ENCODE measurements at places on chromosomes 5 and 9.

- DNase-seq, result no peak
Observed at GRCh38 chr5:65873181-65873750, 53.1 kb upstream of the ERBIN start.

DNA sequence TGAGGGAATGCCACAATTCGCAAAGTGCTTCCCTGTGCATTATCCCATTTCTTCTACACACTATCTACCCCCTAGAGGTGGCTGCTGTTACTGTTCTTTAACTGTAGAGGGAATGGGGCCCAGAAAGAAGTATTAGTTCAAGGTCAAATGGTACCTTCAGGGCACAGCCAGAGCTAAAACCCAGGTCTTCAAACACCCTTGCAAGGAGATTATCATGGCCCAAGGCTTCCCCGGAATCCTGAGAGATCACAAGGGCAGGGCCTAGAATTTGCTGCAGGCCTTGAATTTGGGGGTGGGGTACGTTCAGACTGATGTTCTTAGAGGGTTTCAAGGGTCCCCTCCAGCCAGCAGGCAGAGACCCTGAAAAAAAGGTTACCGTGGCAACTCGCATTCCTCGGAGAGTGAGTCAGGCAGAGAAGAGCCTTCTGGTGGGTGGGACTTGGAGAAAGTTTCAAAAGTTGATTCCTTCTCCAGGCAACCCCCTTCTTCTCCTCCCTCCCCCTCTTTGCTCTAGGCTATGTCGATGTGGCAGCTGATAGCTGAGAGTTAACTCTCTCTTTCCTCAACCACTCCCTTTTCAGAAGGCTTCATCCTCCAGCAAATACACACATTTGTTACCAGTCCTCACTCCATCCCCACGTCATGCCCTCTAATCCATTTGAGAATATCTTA is 1.9 kb downstream of the SPARC start:
- DNase-seq, result no peak

DNA sequence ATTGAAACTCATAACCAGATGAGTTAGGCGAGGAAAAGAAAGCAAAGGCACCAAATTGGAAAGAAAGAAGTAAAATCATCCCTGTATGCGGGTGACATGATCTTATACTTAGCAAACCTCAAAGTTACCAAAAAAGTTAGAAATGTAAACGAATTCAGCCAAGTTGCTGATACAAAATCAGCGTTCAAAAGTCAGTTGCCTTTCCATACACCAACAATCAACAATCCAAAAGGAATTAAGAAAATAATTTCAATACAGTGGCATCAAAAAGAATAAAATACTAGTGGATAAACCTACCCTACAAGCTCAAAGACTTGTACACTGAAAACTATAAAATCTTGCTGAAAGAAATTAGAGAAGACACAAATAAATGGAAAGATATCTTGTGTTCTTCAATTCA is 14.5 kb downstream of the OBP2B start:
- no peak for DNase-seq

GRCh38 chr9:35972093-35972492 is 14.1 kb upstream of the OR2S2 start:
- no peak for DNase-seq

- DNase-seq, result no peak
Observed at GRCh38 chr5:141709699-141710267, 27.8 kb upstream of the ARAP3 start.

GRCh38 chr5:130278136-130278535 is 373.9 kb downstream of the CHSY3 start:
- DNase-seq, result no peak

DNA sequence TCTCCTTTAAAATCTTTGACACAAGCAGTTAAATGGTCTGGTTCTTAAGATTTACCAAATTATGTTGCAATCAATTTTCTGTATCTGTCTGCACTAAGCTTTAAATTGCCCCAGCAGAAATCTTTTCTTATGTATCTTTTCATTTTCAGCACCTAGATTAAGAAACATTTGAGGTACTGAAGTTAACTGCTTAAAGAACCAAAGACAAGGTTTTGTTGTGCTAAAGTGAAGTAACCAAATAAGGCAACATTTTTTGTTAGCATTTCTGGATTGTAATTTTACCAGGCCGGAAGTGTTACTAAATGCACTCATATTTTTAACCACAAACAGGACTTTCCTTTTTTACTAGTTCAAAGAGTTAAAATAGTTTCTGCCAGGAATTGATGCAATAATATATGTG is 24.1 kb upstream of the MTAP start:
- DNase-seq, result peak; percentile 71

GRCh38 chr5:103305809-103306208 is 47.2 kb downstream of the MACIR start:
- DNase-seq, result no peak

- no peak for DNase-seq
Observed at GRCh38 chr5:134133188-134133994, 18.9 kb downstream of the TCF7 start.

- DNase-seq, result no peak
Observed at GRCh38 chr9:80937645-80938044, 751.7 kb downstream of the TLE1 start.

DNA sequence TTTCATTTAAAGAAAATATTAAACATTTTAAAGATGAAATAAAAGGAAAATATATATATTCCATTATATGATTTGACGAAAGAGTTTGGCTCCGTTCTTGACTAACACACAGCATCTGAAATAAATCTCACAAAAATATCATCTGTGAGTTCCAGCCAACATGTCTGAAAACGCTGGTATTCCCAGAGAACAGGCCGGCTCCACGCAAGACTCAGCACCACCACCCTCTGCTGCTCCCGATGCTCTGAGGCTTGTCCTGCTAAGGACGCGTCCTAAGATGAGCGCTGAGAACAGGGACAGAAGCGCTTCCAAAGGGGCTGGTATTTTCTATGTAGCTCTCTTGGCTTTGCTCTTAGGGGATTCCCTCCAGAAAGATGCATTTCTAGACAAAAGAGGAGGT is 40.6 kb upstream of the N4BP3 start:
- no peak for DNase-seq

- DNase-seq, result no peak
Observed at GRCh38 chr9:137982200-137982599, 104.6 kb downstream of the CACNA1B start.

- DNase-seq, result no peak
Observed at GRCh38 chr5:179793468-179794139, at the start of gene LTC4S. Gene LTC4S, plus strand, starts transcription at chr5:179793986. Its CDS starts 95 bp downstream, at chr5:179794081.

DNA sequence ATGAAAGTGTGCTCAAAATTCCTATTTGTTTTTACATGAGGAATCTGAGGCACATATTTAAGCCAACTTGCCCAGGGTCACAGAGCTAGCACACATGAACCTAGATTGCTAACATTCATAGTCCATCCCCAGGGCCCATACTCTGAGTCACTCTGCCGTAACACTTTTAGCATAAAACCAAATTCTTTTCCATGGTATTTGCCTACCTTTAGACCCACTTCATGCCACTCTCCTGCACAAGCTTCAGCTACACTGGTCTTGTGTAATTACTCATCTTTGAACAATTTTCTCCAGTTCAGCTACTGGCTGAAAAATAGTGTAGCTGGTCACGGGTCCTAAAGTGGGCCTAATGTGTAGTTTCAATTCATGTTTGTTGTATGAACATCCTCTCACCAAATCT is 200.7 kb downstream of the SLC12A2 start:
- no peak for DNase-seq

DNA sequence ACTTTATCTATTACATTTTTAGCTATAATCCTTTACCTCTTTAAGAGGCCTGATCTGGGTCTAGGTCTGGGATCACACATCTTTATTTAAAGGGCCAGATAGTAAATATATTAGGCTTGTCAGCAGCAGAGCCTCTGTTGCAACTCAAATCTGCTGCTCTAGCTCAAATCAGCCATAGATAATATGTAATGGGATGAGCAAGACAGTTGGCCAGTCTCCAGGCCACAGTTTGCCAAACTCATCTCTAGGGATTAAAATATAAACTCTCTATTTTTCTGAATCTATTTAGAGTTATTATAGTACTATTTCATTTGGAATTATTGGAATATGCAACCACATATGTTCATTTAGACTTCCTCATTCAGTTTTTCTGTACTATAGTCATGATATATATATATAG is 115.9 kb upstream of the MINAR2 start:
- DNase-seq, result no peak

DNA sequence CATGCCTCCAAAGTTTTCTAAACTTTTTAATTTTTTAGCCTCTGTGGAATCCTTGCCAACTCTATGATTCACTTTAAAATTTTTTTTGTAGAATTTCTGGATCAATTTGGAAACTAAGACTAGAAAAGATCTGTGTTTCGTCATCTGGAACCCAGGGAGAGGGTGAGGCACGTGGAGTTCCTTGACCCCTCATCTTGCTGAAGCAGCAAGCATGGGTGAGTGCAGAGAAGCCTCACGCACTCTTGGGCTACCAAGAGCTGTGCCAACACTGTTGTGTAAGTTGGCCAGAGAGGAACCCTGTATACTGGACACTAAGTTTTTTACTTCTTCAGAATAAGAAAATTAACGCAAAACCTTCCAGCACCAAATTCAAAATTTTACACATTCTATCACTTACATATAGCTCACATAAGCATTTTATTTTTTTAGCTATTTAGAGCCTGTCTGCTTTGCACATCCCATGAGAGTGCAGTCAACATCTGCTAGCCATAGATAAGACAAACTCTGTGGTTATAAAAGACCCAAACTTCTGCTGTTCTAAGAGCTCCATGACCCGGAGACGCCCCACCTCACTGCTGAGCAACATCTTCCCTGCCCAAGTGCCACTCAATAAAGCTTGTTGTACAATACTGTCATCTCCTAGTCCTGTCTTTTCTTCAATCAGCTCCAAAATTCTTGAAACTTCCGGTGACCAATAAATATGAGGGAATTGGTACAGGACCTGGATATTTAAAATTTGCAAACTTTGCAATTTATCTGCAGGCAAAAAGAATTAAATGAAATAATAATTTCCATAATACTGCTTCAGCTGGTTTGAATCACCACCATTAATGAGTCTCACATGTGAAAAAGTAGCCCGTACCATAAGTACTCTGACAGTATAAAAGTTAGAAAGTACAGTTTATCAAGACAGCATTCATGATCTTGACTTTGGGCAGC is 69.7 kb upstream of the ADCY2 start:
- no peak for DNase-seq

Measured in HT-29 (cell line).